ENCODE measurements at places on chromosomes 2 and 18.

GRCh38 chr2:3192920-3193319 lies 184.7 kb downstream of the EIPR1 start:
- no peak for DNase-seq

GRCh38 chr2:27408601-27409320 lies 630 bp downstream of the PPM1G start:
- no peak for DNase-seq

- no peak for DNase-seq
Observed at GRCh38 chr2:118372886-118373830, 284.9 kb downstream of the INSIG2 start.

- no peak for DNase-seq
Observed at GRCh38 chr18:23703987-23704384, 14.7 kb downstream of the LAMA3 start.

DNA sequence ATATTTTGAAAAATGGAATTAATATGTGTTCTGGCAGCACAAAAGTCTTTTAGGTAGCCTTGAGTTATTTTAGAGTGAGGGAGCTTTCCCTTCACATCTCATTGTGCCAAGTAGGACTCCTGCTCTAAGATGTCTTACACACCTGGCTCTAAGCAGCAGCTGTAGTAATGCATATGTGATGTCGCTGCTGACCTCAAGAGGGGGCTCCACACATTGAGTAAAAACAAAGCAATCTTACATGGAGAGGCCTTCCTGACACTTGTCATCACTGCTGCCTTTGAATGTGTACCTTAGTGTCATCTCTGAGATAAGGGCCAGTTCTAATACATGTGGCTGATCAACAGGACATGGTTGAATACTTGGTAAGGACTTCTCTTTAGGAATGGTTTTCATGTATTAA lies 75.8 kb downstream of the ACTR3 start:
- DNase-seq: no peak

GRCh38 chr18:71398531-71398930 lies 1109.7 kb downstream of the SOCS6 start:
- peak; percentile 45 for DNase-seq

DNA sequence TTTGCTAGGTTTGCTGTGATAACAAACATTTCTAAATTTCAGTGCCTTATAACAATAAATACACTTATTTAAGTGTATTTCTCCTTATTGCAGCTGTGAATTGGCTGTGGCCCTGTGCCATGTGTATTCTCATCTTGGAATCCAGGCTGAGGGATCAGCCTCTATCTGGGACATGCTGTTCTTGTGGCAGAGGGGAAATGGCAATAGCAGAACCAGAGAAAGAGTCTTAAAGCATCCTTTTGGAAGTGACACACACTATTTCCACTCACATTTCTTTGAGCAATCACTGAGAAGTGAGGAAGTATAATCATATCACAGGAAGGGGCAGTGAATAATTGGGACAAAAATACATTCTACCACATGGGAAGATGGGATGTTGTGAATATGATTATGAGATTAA lies 66.2 kb upstream of the PROKR1 start:
- no peak for DNase-seq

GRCh38 chr2:6417050-6417449 lies 448.7 kb downstream of the CMPK2 start:
- no peak for DNase-seq

- no peak for DNase-seq
Observed at GRCh38 chr18:24603151-24603550, 142.7 kb downstream of the HRH4 start.

DNA sequence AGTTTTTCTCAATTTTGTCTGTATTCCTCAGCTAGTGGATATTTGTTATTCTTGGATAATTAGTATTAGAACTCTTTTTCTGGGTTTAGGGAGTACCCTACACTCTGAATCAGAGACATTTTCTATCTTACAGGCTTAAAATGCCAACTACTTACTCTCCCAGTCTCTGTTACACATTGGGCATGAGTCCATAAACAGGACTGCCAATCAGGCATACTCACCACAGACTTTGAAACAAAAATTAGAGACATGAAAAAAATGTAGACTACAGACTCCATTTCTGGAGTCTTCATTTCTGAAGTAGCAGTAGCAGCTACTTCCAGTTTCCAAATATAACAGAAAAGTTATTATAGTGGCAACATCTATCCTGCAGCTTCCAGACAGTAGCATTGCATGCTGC lies 279.7 kb downstream of the MBD5 start:
- no peak for DNase-seq

DNA sequence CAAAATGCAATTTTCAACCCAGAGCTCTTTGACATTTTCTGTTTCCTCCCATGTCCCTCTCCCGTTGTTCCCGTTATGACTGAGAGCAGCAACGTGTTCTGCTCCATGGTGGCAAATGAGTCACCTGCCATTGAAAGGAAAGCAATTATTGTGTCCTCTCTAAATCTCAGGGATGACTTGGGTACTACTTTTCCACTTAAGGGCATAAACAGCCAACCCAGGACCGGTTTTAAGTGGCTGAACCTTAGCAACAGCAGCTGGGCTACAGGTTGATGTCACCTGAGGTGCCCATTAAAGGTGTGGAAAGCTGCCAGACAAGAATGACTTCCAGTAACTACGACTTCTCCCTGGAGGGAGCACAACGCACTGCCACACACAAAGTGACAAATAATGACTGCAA lies 236.8 kb downstream of the NCKAP5 start:
- DNase-seq: peak; percentile 17

DNA sequence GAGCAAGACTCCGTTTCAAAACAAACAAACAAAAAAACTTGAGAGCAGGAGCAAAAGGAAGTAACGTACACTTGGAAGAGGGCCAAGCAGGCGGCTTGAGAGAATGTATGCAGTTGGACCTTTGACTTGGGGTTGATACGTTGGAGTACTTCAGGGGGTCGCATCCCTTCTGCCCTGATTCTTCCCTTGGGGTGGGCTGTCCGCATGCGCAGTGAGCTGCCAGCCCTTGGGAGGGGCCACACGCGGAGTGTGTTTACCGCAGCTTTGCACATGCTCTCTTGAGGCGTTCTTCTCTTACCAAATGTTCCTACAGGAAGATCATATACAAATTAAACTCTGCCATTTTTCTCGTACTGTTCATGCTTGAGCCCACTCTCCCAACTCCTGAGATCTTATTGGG lies 38.1 kb upstream of the SOCS6 start:
- no peak for DNase-seq

DNA sequence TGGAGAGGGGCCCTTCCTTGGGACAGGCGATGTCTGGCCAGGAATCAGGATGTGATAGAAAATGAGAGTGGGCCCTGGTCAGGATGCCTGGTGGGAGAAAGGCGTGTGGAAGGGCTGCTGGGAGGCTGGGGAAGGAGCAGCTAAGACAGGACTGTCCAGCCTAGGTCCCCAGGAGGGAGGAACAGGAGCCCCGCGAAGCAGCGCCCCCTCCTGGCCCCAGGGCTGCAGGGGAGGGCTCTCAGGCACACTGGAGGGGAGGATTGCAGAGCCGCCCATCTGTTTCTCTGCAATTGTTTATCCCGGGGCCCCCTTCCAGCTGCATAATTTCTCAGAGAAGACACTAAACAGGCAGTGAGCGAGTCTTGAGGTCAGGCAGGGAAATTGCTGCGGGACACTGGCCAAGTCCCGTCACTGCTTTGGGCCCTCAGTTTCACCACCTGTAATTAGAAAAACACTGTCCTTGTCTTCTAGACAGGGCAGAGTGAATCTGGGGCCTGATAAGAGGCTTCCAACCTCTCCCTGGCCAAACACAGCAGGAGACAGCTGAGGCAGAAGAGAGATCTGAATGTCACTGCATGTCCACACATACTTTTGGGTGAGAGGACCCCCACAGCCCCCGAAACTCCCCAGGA lies 3.9 kb upstream of the NPPC start:
- no peak for DNase-seq

DNA sequence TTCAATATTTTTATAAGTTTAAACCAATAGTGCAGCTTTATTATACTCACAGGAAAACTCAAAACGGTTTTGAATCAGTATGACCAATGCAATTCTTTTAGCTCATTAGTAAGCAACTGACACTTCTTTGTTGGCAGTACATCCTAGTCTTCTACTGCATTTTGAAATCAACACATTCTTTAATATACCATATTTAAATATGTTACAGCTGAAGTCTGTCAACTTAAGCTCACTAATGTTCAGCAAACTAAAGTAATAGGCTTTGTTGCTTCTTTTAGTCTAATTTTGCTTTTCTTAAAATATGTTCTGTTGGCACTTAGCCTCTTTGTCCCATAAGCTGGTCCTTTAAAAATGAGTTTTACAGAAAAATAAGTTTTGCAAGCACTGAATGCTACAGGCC lies 55.4 kb upstream of the CCBE1 start:
- DNase-seq: no peak

GRCh38 chr2:26059542-26059941 lies 25.7 kb downstream of the RAB10 start:
- DNase-seq: no peak

GRCh38 chr2:162890690-162891311 lies 52.2 kb upstream of the KCNH7 start:
- peak; percentile 55 for DNase-seq

DNA sequence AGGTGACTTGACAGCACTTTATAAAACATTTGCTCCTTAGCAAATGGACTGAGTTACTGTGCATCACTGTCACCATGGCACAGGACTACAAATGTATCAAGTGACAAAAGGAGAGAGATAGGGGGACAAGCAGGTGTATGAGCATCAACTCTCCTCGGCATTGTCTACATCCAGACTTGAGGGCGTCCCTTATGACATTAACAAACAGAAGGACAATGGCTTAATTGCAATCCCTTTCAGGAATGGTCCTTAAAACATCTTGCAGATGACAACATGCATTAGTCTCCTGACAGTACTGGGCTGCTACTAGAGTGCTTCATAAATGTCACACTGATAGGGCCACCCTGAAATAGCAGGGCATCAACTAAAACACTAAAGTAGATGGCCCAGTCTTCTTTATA lies 198.8 kb downstream of the PDE1A start:
- DNase-seq: peak; percentile 17

GRCh38 chr2:113227290-113227689 lies 51.4 kb downstream of the PAX8 start:
- no peak for DNase-seq

GRCh38 chr2:170656669-170657068 lies 58.5 kb upstream of the SP5 start:
- DNase-seq: no peak

DNA sequence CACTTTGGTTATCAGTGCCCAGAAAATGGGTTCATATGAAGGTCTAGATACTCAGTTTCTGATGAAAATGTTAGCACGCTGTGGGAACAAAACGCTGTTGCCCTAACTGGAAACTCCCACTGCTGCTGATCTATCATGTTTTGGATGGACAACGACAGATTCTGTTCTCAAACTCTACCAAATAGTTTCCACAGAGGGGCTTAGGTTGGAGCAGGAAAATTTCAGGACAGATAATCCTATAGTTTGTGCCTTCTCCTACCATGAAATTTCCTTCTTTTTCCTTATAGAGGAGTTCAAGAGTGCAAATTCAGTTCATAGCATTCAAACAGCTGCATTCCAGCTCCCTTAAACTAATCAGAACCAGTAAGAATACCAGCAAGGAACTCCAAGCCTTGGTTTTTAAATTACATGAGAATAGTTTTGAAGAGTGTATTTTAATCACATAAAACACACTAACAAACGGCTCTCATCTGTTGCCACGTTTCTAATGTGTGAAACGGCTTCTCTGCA lies 58.7 kb upstream of the RALBP1 start:
- no peak for DNase-seq

- DNase-seq: no peak
Observed at GRCh38 chr2:23700627-23701026, 226.3 kb downstream of the ATAD2B start.

- no peak for DNase-seq
Observed at GRCh38 chr2:10541775-10542432, 93.8 kb upstream of the ODC1 start.

GRCh38 chr2:1997409-1997808 lies 253.1 kb upstream of the PXDN start:
- DNase-seq: no peak

GRCh38 chr2:60438653-60439052 lies 114.8 kb downstream of the BCL11A start:
- DNase-seq: no peak

DNA sequence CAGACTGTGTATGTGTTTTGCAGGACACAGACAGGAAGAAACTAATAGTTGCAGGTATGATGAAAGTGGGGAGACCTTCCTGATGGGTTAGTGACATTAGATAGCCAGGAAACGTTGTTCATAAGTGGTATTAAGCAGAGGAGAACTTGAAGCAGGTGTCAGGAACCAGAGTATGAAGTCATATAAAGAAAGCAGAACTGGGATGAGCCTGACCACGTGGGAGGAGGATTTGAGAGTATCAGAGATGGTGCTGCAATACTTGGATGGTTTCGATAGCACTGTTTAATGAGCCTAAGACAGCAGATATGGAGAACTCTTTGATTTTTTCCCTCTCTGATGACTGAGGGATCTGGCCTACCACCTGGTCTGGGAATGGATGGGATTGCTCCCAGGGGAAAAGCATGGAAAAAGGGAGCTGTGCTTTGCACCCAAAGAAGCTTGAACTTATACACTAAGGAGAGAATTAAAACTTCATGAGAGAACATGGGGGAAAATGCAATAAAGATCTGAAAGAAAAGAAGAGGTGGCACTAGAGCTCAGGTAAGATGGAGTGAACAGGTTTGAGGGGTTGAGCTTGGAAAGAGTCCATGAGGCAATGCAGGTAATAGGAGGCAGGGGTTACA lies 226.0 kb upstream of the LRRTM1 start:
- no peak for DNase-seq

GRCh38 chr2:196884368-196884767 lies 42.1 kb downstream of the PGAP1 start:
- no peak for DNase-seq

DNA sequence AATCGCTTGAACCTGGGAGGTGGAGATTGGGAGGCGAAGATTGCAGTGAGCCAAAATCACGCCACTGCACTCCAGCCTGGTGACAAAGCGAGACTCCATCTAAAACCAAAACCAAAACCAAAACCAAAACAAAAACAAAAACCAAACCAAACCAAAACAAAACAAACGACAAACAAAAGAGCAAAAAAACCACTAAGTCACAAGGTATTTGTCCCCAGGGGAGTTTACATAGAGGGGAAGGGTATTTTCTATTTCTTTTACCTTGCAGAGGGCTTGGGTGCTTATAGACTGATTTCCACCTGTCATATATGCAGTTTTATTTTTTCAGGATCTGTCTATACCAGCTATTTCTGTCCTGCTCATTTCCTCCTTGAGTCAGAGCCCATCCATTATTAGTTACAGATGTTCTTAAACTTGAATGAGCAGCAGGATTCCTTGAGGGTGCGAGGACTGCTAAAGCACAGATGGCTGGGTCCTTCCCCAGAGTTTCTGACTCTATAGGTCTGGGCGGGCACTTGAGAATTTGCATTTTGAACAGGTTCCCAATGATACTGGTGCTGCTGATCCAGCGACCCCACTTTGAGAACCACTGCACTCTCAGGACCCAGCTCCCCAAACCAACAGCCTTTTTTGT lies 102.2 kb upstream of the UXS1 start:
- DNase-seq: no peak

- no peak for DNase-seq
Observed at GRCh38 chr2:191806396-191806795, 40.5 kb downstream of the CAVIN2 start.
